D721Med (cell line): ENCODE measurements at places on chromosomes 4 and X.

DNA sequence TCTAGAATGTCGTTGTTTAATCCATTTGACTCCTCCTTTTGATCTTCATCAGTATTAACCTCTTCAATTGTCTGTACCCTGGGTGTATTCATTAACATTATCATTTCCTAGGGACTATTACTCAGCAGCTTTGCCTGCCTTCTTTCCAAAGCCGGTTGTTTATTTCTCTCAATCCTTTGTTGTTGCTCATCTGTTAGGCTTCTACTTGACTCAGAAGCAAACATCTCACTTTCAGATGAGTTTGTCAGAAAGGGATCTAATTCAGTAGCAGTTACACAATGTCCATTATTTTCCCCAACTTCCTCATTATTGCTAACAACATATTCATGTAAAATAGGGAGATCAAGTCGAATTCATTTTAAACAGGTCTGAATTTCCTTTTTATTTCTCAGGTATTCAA, 22.1 kb upstream of the HSD17B10 start:
- no peak for DNase-seq

GRCh38 chrX:115390078-115390477, 100.6 kb downstream of the LUZP4 start:
- DNase-seq, result no peak

DNA sequence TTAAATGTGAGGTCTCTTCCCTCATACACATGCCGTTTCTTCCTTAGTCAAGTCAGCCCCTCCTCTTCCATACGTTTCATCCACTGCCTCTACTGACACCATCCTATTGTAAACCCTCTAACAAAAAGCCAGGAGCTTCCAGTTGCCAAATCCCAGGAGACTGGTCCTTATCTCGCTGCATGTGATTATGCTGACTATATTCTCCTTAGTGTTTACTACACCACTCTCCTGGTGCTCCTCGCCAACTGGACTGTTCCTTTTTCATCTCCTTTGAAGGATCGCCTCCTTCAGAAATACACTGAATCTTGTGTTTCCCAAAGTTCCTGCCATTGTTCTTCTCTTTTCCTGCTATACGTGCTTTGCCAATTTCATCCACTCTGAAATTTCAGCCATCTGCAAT, 27.7 kb downstream of the MAML3 start:
- no peak for DNase-seq

- DNase-seq, result no peak
These were observed 119.8 kb upstream of the TSPAN5 start for GRCh38 chr4:98778206-98778605.

GRCh38 chr4:124515591-124515990, 196.9 kb downstream of the ANKRD50 start:
- DNase-seq, result no peak

DNA sequence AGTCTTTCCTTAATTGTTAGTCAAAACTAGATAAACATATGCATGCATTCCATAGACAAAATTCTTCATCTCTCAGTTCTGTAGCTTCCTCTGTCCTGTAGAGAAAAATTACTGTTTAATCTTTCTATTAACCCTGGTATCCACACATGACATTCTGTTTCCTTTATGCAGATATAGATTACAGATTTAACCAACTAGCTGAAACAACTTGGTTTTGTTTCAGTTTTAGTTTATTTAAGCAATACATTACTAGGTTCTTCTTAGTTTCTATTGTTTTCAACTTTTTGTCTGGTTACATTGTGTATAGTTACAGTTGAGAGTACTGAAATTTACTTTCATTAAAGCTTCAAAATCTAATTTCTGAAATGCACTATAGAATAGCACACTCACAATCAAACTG, 933.9 kb upstream of the EPHA5 start:
- DNase-seq, result no peak

DNA sequence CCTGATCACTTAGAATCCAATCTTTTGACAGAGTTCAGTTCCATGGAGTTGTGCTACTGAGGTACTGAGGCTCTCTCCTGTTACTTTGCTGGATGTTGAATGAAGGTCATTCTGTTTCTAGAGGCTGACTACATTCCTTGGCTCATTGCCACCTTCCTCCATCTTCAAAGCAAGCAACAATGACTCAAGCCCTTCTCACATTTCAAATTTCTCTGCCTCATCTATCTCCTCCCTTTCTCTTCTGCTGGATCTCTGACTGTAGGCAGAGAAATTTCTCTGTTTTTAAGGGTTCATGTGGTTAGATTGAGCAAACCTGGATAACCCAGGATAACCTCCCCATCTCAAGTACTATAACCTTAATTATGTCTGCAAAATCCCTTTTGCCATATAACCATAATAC, 775.4 kb downstream of the STPG2 start:
- no peak for DNase-seq

- DNase-seq, result no peak
These were observed 47.4 kb downstream of the HTRA3 start for GRCh38 chr4:8316911-8317351.

DNA sequence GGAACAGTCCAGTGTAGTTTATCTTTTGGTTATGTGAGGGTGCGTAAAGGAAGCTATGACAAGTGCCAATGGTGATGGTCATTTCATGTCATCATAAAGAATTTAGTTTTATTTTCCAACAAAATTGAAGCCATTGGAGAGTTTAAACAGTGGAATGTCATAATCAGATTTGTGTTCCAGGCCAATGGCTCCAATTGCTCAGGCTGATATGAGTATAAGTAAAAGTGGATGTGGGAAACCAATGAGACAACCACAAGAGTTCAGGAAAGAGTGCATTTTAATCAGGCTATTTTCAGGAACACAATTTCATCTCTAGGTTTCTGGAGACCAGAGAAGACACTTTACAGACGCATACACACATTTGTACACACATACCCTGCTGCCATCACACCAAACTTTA, 20.7 kb downstream of the SPANXC start:
- no peak for DNase-seq

DNA sequence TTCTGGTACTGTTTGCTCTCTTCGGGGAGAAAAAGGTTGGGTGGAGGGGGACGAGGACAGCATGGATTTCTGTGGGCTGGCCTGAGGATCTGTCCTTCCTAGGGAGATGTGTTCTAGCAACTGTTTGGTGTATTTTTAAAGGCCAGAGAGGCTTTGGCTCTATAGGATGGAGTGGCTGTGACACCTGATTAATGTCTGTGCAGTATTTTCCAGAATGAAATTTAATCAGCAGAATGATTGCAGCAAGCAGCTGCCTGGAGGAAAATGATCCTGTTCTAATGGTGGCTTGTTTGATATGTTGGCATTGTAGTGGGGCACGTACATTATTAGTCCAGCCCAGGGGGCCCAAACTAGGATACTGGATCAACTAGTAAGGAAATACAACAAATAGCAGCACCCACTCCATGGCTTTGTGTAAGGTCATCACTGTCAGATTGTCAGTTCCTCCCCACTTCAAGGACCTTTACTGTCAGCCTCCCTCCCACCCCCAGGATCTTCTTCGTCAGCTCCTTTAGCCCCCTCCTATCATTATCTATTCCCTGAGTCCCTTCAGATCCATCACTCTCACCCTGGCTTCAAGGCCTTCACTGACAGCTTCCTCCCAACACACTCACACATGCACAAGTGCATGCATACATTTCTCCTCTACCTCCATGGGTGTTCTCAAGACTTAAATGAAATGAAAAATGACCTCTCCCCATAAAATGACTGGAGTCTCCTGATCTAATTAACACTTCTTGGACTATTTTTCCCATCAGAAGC, 10.4 kb upstream of the TMEM255A start:
- no peak for DNase-seq

- DNase-seq, result no peak
These were observed 70.9 kb downstream of the WFS1 start for GRCh38 chr4:6340446-6341015.

DNA sequence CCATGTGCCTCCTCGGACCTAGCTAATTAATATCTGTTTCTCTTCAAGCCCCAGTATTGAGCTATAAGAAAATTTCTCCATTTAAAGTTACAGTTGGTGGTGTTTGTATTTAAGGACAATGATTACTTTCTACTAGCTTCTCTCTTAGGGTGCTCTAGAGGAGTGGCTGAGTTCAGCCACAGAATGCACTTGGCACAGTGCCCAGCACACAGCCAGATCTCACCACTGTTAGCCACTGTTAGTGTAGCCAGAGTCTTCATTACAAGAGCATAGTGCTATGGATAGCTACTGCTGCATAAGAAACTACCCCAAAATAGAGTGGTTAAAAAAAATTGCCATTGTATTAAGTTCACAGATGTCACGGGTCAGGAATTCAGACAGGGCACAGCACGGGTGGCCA, 421.3 kb downstream of the BCOR start:
- DNase-seq, result no peak

DNA sequence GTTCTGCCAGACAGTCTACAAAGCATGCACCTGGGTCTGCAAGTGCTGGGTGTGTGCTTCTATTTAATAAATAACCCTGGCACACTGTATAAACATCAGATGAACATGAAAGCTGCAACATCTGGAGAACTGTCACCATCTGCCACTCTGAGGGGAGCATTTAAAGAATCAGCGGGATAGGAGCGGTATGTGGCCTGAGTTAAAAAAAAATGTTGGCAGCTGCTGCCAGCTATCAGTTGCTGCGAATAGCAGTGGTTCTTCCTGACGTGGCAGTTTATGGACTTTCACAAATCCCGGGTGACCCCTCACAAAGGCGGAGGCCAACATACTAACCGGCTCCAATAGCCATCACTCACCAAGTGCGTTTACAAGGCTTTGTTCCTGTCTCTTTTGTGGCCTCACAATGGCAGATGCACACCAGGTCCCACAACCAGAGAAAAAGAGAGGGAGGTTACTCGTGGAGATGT, 95.1 kb downstream of the RASL11B start:
- DNase-seq, result no peak

DNA sequence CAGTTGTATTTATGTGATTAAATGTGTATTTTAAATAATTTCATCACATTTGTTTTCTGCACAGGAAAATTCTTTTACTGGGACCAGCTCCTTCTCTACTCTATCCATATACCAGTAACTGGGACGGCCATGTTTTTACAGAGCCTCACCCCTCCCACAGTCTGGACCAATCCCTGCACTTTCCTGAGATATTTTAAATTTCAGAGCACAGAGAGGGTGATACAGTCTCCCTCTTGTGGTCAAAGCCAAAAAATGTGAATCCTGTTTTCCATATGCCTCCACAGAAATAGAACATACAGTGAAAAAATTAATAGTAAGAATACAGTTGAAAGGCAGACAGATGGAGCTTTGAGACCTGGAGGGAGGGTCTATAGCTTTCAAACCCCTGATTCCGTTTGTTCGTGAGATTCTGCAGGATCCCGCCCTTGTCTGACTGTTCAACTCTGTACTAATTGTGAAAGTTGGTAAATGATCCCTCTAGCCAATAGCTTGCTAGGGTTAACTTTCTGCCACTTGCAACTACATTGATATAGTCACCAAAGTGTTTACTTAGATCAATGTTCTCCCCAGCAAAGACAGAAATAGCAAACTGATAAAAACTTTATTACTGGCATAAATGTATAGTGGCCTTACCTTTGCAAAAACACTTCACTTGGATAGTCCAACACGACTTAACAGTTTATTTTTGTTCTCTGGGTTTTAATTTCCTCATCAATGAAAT, 172.2 kb downstream of the PPARGC1A start:
- DNase-seq, result peak; percentile 32

DNA sequence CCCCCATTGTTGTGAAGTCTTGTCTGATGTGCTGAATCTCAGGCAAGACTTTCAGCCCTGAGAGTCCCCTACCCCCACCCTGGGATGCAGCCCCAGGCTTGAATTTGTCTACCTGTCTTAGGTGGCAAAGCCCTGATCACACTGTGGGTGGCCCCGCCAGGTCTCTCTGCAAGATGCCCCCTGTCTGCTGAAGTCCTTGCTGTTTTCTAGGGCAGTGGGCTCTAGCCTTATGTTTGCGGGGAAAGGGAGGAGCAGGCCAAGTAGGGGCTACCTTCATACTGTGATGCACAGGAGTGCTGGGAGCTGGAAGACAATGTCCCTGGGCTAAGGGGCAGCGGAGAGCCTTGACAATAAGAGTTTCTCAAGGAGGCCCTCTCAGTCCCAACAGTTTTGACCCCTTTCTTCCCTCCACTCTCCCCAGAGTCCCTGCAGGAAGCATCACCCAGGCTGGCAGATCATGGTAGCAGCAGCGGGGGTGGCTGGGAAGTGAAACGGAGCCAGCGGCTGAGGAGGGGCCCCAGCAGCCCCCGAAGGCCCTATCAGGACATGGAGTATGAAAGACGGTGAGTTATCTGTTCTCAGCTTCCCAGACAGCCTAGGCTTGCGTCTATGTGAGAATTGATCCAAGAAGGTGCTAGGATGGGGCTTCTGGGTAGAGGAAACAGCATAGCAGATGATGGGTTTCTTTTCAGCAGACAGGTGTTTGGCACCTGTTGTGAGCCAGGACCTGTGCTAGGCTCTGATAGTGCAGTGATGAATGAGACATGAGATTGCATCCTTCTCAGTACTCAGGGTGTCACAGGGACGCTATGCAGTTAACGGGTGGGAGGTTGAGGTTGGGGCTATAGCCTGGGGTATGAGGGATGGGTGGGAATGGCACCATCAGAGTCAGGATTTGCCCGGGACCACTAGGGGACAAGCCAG, 2.2 kb downstream of the RBM10 start:
- DNase-seq, result no peak

- DNase-seq, result no peak
These were observed 246.5 kb downstream of the RAPGEF2 start for GRCh38 chr4:159349332-159349731.

- DNase-seq, result no peak
These were observed 336.0 kb downstream of the PDHA2 start for GRCh38 chr4:96175871-96176270.
